Stimulated activated CD4-positive, alpha-beta T cell treated with anti-CD3 and anti-CD28 coated beads, Interleukin-4, amount 100 ng/mL, for 1 hour (primary cell): ENCODE measurements at places on chromosomes 3 and 15.
A peak's percentile ranks its signal among the peaks of the same experiment; 100 is the strongest.

- DNase-seq = no peak
Observed at GRCh38 chr15:58934521-58934920, 1.0 kb upstream of the SLTM start.

DNA sequence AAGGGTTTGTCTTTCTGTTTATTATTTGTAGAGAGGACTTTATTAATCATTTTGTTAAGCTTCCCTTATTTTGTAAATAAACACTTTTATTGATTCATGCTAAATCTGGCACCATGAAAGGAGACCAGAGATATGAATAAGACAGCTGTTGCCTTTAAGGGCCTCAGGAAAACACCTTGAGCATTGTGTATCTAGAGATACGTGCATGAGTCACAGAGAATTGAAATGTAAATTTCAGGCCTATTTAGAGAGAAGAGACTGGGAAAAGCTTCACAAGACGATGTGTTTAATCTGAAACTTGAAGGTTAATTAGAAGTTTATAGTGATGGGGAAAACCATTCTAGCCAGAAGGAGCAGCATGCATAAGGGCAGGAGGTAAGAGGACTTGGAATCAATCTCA, 28.6 kb upstream of the UTS2B start:
- DNase-seq = no peak

DNA sequence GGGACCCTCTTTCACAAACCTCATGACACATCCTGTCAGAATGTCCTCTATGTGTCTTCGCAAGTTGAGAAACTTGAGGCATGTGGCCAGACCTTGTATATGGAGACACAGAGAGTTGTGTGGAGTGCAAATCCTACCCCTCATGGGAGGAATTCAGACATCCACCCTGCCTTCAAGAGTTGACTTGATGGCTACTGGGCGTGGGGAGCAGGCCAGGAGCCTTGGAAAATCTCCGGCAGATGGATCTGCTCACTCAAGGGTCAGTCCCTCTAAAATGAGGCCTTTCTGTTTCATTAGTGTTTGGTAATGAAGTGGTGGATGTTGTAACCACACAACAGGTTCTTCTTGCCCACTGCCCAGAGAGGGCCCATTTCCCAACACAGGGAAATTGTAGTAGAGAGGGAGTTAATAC, 79.0 kb downstream of the ASB7 start:
- DNase-seq = no peak

- DNase-seq = no peak
Observed at GRCh38 chr3:51712038-51712420, 5.2 kb downstream of the GRM2 start.

- DNase-seq = no peak
Observed at GRCh38 chr3:151171145-151171757, 31.8 kb downstream of the GPR171 start.

DNA sequence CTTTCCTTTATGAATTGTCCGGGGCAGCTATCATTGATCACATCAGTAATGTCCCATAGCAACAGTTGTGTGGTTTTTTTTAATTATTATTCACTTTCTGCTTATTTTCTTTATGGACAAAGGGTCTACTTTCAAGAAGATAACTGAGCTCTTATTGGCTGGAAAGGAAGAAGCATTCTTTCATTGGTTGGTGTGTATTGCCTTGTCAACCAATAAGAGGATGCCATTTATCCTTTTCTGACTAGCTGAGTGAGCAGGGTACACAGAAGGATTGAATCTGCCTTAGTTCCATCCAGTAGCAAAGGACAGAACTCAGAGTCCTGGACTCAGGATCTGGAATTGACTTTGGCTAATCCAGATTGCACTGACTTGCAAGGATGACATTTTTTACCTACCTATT, 13.2 kb upstream of the AEN start:
- DNase-seq = no peak

DNA sequence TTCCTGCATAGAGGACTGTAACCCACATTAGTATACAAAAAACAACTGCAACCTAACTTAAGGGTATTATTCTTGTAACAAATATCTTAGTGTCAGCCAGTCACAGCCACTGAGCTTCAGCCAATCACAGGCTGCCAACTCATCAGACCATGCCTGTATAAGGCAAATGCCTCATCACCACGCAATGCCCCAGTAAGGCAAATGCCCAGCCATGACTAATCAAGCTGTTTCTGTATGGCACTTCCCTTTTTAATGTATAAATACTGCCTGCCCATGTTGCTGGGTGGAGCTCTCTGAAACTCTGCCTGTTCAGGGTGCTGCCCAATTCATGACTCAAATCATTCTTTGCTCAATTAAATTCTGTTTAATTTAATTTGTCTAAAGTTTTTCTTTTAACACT, 18.4 kb upstream of the GABRA5 start:
- DNase-seq = no peak

DNA sequence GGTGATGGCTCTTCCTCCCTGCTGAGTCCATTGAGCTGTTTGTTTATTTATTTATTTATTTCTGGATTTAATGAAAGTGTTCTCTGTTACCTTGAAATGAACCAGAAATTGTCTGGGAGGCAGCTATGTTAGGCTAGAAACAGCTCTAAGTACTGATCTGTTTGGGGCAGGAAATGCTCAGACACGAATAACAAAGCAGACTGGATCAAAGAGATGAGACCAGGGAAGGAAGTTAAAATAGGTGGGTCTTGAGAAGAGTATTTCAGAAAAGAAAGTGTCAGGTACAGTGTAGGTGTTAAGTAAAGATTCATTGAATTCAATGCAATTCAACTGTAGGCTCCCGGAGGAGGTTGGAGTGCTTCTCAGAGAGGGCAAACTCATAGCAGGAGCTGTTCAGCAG, 173.3 kb downstream of the IL20RB start:
- DNase-seq = no peak

DNA sequence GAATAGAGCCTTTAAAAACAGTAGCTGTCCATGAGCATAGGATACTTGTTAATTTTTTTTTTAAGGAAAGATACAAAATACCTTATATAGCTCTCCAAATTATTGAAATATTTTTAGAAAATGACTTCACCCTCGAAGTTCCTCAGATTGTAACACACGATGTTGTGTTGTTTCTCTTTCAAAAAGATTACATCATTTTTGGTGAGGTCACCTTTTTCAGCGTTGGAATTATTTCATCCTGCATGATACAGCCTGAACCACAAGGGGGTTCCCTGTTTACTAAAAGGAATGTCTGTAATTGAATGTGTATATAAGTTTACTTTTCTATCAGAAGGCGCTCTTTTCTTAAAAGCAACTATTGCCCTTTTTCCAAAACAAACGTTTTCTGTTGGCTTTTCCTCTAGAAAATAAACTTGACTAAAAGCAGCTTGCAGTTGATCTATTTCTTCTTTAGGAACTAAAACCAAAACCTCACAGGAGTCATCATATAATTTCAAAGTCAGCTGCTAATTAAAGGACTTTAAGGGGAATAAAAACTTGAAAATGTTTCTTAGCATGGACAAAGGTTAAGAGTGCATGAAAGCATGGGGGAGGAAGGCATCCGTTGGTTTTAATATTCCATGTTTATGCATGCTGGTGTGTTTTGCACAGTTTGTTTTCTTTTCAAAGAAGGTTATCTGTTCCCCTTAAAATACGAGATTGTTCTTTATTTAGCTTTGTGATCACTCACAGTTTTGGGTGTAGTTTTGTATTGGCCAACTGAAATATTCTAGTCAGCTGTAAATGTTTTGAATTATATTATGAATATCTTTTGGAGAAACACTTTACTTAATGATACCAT, 29.4 kb downstream of the LYSMD4 start:
- DNase-seq = no peak

- DNase-seq = peak; percentile 13
Observed at GRCh38 chr15:51864408-51865056, 35.1 kb downstream of the TMOD3 start.

DNA sequence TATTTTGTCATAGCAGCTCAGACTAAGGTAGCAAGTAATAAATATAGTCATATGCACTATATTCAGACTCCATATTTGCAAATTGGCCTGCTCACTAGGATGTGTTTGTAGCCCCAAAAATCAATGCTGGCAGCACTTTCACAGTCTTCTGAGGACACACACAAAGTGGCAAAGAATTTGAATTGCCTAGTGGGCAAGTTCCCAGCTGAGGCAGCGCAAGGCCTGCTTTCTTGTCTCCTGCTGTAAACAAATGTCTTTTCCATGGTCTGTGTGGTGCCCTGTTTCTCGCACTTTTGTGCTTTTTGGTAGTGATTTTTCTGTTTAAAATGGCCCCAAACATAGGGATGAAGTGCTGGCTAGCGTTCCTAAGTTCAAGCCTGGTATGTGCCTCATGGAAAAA, 416.0 kb downstream of the OCA2 start:
- no peak for DNase-seq

DNA sequence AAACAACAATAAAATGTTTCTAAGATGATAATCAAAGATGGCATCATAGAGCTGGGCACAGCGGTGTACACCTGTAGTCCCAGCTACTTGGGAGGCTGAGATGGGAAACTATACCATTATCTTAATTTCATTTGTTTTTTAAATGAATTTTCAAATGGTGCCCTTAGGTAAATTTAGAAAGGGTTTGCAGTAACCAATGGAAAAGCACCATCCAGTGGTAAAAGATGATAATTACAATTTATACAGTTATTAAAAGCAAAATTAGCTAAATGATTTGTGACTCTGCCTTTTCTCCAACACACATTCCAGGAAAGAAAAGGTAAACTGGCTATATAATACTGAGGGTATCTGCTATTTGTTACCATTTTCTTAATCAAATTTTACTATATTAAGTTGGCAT, 14.4 kb upstream of the ANKRD28 start:
- DNase-seq = no peak

DNA sequence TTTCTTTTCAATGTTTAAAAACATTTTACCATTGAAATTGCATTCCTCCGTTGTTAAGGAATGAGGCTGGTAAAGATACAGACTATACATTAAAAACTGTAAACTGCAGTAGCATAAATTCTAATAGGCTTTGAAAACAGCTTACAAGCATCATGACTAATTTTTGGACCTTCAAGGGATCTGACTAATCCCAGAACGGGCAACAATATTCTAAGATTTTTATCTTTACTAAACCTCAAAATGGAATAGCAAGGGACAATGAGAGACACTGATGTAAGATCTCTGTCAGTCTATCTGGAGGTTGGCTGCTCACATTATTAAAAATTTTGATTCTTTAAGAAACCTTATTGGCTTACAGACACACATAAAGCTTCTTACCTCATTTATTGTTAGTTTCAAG, 74.7 kb downstream of the BTD start:
- DNase-seq = no peak

GRCh38 chr3:15287565-15288330, 44.6 kb downstream of the SH3BP5 start:
- DNase-seq = no peak

GRCh38 chr3:155948476-155948875, 78.0 kb downstream of the GMPS start:
- DNase-seq = no peak

DNA sequence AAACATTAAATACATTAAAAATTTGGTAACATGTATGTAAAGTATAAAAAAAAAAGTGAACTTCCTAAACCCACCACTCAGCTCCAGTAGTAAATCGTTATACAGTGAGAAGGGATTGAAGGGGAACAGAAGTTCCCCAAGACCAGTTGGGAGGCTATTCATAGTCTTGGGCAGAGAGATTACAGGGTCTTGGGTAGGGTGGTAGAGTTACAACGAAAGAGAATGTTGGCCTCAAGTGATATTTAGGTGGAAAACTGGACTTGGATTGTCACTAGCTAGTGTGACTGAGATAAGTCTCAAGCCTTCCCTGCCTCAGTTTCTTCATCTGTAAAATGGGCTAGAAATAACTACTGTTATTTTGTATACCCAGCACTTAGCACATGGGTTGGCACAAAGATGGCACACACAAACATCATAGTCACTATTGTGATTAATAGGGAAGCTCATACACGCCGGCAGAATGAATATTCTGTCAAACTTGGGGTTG, 431 bp upstream of the YEATS2 start:
- DNase-seq = no peak

GRCh38 chr3:183227586-183227985, 25.5 kb upstream of the B3GNT5 start:
- DNase-seq = no peak

GRCh38 chr3:46558184-46559043, 7.7 kb downstream of the LRRC2 start:
- DNase-seq = peak; percentile 60

- DNase-seq = peak; percentile 39
Observed at GRCh38 chr3:141796889-141797781, 33.9 kb downstream of the GRK7 start.

DNA sequence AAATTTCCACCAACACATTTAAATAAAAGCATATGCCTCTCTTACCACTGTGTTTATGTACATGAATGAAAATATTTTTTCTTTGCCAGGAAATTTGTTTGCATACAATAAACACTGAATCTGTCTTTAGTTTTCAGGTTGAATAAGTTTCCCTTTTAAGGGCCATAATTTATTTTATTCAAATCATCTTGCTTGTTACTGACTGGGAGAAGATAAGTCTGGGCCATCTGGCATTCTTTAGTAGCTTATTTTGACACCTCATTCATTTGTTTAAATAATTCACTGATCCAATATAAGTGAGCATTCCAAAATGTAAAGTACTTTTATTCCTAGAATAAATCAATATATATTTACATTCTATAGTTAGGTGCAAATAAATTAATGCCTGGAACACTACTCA, 1001.3 kb downstream of the PLOD2 start:
- no peak for DNase-seq

DNA sequence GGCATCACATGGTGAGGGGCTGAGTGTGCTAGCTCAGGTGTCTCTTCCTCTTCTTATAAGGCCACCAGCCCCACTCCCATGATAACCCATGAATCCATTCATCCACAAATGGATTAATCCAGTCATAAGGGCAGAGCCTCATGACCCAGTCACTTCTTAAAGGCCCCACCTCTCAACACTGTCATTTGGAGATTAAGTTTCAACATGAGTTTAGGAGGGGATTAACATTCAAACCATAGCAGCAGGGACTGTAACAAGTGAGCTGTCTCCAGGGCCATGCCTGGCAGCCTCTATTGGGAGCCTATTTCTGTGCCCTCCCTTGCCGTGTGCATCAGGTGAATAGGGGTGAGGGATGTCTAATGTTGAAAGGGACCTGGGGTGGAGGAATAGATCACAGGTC, 77.5 kb downstream of the CHRD start:
- DNase-seq = no peak

DNA sequence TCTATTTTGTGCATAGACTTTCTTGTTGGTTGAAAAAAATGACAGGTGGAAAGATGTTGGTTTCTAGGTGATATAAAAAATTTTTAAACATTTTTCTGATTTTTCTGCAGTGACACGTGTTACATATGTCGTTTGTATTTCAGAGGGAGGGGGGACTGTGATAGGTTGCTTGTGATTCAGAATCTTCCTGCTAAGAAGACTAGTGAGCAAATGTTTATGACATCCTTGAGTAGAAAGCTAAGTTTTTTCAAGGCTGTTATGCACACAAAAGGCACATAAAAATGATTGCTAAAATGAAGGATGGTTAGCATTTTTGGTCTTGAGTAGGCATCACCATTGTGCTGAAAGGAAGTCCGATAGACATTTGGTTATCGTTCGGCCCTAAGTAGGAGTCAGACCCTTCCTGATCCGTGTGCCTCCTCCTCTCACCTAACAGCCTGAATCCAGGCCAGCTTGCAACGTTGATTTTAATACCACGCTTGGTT, 1.5 kb downstream of the ZNF639 start:
- no peak for DNase-seq
